ENCODE measurements at places on chromosomes 7 and 10.

DNA sequence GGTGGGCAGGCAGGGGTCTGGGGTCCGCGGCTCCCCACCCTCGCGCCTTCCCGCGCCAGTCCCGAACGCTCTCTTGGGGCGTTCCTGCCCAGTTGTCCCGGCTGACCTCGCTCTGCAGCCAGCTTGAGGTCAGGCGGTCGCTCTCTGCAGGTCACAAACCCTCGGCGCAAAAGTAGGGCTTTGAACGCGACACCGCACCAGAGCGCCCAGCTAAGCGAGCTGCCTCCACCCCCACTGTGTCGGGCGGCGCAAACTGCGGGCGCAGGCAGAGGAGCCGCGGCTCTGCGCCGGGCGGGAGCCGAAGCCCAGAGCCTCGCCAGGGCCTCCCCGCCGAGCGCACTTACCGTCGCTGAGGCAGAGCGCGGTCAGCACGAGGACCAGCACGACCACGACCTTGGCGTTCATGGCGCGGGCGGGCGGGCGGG lies 284 bp downstream of the CXCL12 start:
- DNase-seq: no peak

- DNase-seq: no peak
These were observed 128.7 kb upstream of the HABP2 start for GRCh38 chr10:113423981-113424721.

GRCh38 chr10:124376411-124376810 lies 42.3 kb downstream of the OAT start:
- no peak for DNase-seq

DNA sequence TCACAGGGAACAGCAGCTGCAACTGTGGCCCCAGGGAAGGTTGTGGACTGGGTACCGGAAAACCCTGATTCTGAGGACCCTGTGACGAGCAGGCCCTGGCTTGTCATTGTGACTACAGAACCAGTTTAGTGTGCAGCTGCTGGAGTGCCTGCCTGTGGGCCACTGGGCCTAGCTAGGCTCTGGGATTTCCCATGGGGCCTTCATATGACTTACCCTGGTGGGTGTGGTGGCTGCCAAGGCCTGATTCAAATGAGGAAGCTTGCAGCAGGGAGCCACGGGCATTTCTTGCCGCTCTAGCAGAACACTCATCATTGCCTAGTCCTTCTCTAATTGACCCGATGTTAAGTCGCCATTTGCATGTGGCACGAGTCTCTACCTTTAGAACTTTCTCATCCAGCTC lies 14.7 kb upstream of the CAMK2G start:
- peak; percentile 41 for DNase-seq

DNA sequence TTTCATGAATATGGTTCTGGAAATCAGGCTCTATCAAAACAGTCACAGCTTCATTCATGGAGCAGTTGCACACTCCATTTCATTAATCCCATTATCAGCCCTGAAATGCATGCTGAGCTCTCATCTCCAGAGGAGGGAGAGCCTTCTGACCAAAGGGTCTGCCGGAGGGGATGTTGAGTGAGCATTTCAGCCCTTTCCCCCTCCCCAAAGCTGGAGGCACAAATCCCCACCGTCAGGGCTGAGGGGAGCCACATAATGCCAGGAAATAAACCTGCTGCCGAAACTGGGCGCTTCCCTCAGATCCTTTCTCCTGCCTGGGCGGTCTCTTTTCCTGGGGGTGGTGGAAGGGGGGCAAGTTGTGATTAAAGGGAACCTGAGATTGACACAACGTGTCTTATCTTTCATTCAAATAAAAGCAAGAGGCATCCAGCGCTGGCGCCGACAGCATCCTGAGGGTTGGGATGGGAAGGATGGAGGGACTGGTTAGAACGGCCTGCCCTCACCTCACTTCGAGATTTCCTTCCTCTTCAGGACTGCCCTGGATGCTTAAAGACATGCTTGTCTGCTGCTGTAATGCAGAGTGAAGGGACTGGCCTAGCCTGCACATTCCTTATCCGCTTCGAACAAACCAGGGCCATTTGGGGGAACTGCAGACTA lies 71.6 kb downstream of the TLL2 start:
- no peak for DNase-seq

- no peak for DNase-seq
These were observed 268.4 kb upstream of the SLC26A5 start for GRCh38 chr7:103714376-103714927.

DNA sequence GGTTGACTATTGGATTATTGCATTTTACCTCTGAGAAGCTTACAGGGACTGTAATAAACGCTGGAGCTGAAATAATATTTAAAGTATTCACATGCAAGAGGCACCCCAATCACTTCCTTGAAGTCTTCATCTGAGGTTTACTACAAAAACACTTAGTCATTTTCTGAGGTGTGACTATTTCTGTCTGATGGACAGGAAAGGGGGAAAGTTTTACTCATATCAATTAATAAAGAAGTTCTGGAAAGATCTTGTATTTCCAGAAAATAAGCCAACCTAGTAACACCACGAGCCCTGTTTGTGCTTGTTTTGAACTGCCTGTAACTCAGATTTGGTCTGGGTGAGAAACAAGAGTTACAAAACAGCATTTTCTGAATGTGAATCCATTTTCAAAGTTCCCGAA lies 63.9 kb upstream of the PRKCQ start:
- no peak for DNase-seq

DNA sequence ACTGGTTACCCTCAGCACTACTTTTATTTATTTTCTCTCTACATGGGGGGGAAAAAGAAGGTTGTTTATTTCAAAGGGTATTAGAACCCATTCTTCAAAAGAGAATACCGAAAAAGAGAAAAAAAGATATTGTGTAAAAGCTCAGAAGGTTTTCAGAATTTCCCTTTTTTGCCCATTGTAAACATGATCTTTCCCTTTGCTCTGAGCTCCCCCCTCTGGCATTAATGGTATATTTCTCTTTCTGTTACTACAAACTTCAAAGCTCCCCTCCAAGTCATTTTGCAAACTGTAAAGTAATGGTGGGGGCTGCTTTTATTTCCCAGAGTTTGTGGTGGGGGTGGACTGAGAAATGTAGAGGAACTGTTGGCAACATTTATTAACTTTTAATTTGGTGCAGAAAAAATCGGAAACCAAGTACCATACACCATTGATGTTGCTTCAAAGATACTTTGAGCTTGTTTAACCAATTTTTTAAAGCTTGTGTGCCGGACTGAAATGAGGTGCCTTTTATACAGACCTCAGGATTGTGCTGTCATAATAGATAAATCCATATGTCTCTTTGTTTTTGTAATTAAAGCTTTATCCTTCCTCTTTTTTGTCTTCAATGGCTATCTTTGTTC lies 181.5 kb downstream of the EXOC4 start:
- DNase-seq: no peak

DNA sequence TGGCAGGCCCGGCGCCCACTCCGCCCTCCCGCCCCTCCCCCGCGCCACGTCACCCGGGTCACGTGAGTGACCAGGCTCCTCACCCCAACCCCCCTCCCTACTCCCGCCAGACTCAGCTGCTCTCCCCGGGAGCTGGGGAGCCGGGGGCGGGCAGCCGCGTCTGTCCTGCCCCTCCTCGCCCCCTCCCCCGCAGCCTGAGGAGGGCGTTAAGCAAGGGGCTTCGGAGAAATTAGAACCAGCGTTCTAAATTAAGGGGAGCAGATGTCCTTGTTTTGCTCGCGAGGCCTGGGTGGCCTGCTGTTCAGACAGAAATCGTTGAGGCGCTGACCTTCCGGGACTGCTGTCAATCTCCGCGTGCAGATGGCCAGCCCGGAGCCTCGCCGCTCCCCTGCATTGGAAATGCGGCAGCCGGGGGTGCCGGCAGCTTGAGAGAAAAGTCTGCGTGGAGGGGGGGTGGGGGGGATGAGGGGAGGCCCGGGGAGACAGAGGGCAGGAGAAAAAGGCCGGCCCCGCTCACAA lies 102.2 kb upstream of the ZNF438 start:
- DNase-seq: no peak

DNA sequence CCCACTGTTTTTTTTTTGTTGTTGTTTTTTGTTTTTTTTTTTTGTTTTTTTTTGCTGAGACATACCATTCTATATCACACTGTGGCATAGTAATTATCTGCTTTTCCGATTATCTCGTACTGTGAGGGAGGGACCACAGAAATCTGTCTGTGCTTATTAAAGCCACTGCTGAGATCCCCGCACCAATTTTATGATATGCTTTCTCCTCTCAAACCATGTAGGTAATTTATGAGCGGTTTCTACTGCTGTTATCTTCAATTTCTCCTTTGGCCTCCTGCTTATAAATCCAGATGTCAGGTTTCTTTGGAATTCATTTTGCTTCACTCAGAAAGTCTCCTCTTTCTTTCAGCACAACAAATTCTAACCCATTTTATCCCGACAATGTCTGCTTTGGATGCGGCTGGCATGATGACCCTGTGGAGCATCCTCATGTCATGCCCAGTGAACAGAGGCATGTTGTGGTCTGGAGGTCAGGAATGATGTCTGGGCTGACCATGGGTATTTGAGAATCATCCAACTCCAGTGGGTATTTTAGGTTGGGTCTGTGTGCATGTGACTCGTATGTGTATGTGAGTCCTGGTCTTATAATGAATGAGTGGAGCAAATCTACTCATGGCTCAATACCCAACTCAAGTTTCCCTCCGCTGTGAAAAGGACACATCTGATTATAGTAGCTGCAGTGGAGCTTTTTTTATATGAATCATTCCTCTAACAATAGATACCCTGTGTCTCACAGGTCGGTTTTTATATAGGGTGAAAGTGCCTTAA lies 213.4 kb downstream of the GALNT17 start:
- DNase-seq: no peak

GRCh38 chr7:75980430-75981202 lies 13.8 kb downstream of the TMEM120A start:
- DNase-seq: no peak

DNA sequence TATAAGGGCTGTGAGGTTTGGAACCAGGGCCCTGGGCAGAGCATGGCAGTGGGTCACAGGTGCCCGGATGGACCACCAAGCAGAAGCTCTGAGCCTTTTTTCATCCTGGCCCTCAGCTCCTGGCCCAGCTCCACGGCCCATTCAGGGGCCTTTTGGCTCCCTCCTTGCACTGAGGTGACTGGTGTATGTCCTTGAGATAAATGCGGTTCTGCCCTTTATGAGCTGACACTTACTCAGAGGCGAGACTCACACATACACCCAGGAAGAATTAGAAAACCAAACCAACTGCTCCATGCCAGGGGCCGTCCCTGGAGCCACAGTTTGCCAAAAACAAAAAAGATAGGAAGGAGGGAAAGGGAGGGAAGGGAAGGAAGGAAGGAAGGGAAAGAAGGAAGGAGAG lies 49.7 kb downstream of the CUZD1 start:
- DNase-seq: no peak

DNA sequence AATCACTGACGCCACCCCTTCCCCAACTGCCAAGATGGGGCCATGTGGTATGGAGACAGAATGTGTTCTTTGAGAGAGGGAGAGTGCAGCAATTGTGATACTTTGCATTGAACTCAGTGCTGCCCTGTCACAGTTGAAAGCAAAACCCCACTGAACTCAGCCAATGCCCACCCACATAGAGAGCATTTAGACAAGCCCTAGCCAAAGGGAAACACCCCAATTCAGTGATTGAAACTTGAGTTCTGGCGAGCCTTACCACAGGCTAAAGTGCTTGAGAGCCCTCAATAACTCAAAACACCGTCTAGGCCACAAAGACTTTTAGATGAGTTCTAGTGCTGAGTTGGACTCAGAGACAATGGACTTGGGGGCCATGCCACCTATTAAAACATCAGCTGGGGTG lies 751.9 kb upstream of the POT1 start:
- no peak for DNase-seq

DNA sequence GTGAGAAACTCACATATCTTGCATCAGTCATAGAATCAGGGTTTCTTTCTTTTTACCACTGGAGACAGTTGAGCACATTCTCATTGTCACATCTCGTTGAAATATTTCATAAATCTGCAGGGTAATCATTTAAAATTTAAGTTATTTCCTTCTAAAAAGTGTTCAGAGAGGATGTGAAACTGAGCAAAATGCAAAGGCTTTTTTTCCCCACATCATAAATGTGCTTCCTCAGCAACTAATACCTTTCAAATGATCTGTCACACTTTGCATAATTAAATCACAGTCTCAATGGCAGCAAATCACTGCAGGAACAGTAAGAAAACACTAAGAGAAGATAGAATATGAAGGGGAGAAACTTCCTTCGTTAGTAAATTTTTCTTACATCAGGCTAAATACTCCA lies 187.5 kb downstream of the EVX1 start:
- no peak for DNase-seq

DNA sequence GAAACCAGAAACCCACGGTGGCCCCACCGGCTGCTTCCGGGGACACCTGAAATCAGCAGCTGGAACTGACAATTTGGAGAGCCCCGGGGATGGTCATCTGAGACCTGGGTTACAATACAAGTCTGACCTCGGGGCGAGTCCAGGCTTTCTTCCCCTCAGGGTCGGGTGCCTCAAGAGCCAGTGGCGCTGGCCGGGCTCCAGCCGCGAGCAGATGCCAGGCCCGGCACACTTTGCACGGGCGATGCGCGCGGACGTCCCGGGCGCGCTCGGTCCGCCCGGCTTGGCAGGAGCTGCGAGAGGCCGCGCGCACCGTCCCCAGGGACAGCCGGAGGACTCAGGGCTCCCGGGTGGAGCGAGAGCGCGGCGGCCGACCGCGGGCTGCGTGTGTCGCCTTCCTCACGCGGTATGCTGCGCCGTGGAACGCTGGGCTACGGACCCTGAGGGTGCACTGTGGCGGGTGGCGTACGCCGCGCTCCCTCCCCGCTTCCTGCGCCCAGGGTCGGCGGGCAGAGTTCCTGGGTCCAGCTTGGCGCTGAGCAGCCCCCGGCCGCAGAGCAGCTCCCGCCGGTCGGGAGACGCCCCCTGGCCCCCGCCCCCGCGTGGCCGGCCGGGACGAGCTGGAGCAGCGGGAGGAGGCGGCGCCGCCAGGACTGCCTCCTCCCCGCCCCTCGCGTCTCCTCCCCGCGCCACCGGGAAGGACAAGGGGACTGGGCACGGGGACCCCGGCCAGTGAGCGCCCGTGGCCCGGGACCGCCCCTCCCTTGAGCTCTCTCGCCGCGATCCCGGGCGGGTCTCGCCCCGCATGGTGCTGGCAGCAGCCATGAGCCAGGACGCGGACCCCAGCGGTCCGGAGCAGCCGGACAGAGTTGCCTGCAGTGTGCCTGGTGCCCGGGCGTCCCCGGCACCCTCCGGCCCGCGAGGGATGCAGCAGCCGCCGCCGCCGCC lies at the start of gene RBM20:
RBM20 (plus strand) TSS at position 684 of the 945 bp plus-strand sequence; CDS start at position 803, 119 bp downstream.
- DNase-seq: no peak

DNA sequence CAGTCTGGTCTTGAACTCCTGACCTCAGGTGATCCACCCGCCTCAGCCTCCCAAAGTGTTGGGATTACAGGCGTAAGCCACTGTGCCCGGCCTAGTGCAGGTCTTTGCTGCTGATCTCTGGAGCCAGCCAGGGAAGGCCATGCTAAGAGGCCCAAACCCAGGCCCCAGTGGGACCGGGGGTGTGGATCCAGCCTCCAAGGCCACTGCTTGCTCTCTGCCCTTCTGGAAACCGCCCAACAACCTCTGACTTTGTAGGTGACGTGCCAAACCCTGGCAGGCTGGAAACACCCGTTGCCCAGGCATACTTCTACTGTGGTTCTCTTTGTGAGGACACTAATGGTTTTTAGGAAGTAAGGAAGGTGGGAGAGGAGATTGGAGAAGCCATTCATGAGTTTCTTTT lies 83.5 kb upstream of the GNA12 start:
- DNase-seq: no peak

Measured in AG09309 (cell line).